IMR-90 (cell line): ENCODE measurements at places on chromosomes 6 and 20. TPM values are rescaled to one million over a fixed set of nuclear protein-coding genes. Genes with fewer than 3 reads are reported as not detected.

The RSPH4A gene
- polyA plus RNA-seq = 0.10 and 0.19 TPM in 2 replicates

The MLIP gene
- polyA plus RNA-seq = not detected in 2 replicates

The SLC26A8 gene
- polyA plus RNA-seq = 0.07 TPM in 1 of 2 replicates, not detected in the other

The PDE10A gene
- polyA plus RNA-seq = 3.4 and 3.9 TPM in 2 replicates

The WFDC2 gene
- not detected in 2 replicates for polyA plus RNA-seq

The ASF1A gene
- polyA plus RNA-seq = 7.2 and 10.1 TPM in 2 replicates

The HMGCLL1 gene
- 0.03 TPM in 1 of 2 replicates, not detected in the other for polyA plus RNA-seq

The SAMD10 gene
- 4.0 and 4.1 TPM in 2 replicates for polyA plus RNA-seq

The RAET1L gene
- polyA plus RNA-seq = not detected in 2 replicates

The OLIG3 gene
- polyA plus RNA-seq = not detected in 2 replicates

The POU3F2 gene
- not detected in 2 replicates for polyA plus RNA-seq

The TOMM34 gene
- 98.2 and 101 TPM in 2 replicates for polyA plus RNA-seq

The GSTA1 gene
- 0.31 and 0.32 TPM in 2 replicates for polyA plus RNA-seq

The TFAP2C gene
- polyA plus RNA-seq = 0.05 TPM in 1 of 2 replicates, not detected in the other

GRCh38 chr20:444862-445426 is 17.4 kb downstream of the TBC1D20 start:
- no peaks in the 10 kb centered on the region for H3K27me3 ChIP-seq
- H3K27ac ChIP-seq = peak overlapping the region; percentile 10; the same call in 1 of the 2 replicates
- peak; percentile 60 for DNase-seq
- H3K4me1 ChIP-seq = peaks cover 5% of the 10 kb centered on the region
- H3K4me3 ChIP-seq = no peak overlapping the region
- H3K36me3 ChIP-seq = peaks cover 43% of the 10 kb centered on the region

- H3K4me1 ChIP-seq = peaks cover 9% of the 10 kb centered on the region
- DNase-seq = no peak
- no peaks in the 10 kb centered on the region for H3K36me3 ChIP-seq
- H3K27ac ChIP-seq = no peak overlapping the region
These were observed 87.7 kb downstream of the PLCG1 start for GRCh38 chr20:41225091-41225490.

GRCh38 chr6:78851156-78851555 is 16.2 kb upstream of the IRAK1BP1 start:
- no peaks in the 10 kb centered on the region for H3K27me3 ChIP-seq
- no peak overlapping the region for H3K4me3 ChIP-seq
- no peaks in the 10 kb centered on the region for H3K36me3 ChIP-seq
- DNase-seq = no peak

GRCh38 chr6:148538261-148539190 is 195.9 kb downstream of the SASH1 start:
- H3K4me1 ChIP-seq = peaks cover 16% of the 10 kb centered on the region
- no peaks in the 10 kb centered on the region for H3K27me3 ChIP-seq
- DNase-seq = peak; percentile 73
- peak overlapping the region; percentile 85 for H3K27ac ChIP-seq

- H3K36me3 ChIP-seq = no peaks in the 10 kb centered on the region
- H3K27me3 ChIP-seq = no peaks in the 10 kb centered on the region
- peak; percentile 78 for DNase-seq
- H3K4me1 ChIP-seq = peaks cover 10% of the 10 kb centered on the region
- no peak overlapping the region for H3K4me3 ChIP-seq
- H3K27ac ChIP-seq = peak overlapping the region; percentile 24; the same call in 1 of the 2 replicates
These were observed 19.7 kb downstream of the TIAM2 start for GRCh38 chr6:155014670-155015300.

DNA sequence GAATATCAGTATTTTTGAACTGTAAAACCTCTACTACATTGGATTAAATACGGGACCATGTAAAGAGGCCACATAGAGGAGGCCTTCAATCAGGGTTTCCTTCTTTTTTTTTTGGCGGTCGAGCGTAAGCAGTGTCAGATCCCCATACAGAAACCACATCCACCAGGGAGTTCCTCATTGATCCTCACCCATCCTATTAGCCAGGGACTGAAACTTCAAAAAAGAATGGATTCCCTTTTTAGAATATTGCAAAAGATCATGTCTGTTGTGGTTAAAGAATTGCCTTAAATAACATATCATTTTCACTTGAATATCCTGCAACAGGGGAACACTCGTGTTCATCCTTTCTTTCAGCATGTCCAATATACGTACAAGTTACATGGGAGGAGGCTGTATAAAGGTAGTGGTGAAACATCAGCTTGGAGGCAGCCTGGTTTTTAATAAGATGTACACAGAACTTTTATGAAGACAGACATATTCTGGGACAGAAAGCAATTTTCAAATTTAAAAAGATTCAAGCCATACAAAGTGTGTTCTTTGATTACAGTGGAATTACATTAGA is 96.1 kb downstream of the PPP1R14C start:
- no peak for DNase-seq
- H3K4me3 ChIP-seq = no peak overlapping the region
- 0 out of 2 replicates have a peak, but pooled peaks cover 2% of the 10 kb centered on the region for H3K4me1 ChIP-seq
- H3K27me3 ChIP-seq = no peaks in the 10 kb centered on the region

- H3K4me3 ChIP-seq = peak within 1 kb of the TSS; percentile 63
- H3K4me1 ChIP-seq = peaks cover 9% of the 10 kb centered on the region
- DNase-seq = peak; percentile 64
- peaks cover 1% of the 10 kb centered on the region; the same call in 1 of the 2 replicates for H3K36me3 ChIP-seq
- H3K27ac ChIP-seq = peak within 1 kb of the TSS; percentile 98
These were observed at the start of gene SMPDL3A for GRCh38 chr6:122789182-122790027. Gene SMPDL3A (plus strand): TSS chr6:122789258. CDS start chr6:122789347, 89 bp downstream.

- DNase-seq = no peak
- H3K4me1 ChIP-seq = no peaks in the 10 kb centered on the region
- no peak overlapping the region for H3K4me3 ChIP-seq
- H3K36me3 ChIP-seq = no peaks in the 10 kb centered on the region
These were observed 105.1 kb downstream of the MKKS start for GRCh38 chr20:10328897-10329255.

DNA sequence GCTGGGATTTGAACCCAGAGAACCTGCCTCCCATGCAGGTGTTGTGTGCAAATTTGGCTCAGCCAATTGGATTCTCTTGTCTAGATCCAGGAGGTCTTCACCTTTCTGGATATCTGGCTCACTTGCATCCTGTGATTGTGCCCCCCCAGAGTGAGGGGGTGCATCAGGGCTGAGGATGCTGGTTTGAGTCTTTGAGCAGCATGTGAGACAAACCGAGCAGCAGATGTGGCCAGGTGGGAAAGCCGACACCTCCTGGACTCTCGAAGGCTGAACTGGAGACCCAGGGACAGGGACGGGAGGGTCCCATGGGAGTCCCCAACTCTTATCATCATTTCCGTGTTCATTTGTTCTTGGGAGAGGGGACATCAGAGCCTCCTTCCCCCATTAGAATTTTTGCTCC is 30.6 kb upstream of the SULF2 start:
- DNase-seq = no peak
- H3K4me1 ChIP-seq = no peaks in the 10 kb centered on the region
- no peak overlapping the region for H3K4me3 ChIP-seq
- H3K27me3 ChIP-seq = peaks cover 29% of the 10 kb centered on the region

DNA sequence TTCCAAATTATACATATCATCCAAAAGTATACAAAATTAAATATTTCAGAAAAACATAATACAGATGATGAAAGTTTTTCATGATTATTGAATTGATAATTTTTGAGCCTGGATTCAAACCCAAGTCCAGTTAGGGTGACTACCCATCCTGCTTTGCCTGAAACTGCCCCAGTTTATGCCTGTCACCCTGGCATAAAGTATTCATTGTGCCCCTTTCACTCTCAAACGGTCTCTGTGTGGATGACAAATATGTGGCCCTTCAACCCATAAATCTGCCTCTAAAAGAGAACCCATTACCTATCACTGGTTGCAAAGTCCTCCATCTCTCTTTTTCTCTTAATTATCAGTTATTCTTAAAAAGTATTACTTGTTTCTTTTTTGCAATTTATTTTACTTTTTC is 553.7 kb upstream of the JARID2 start:
- no peak overlapping the region for H3K4me3 ChIP-seq
- no peaks in the 10 kb centered on the region for H3K36me3 ChIP-seq
- DNase-seq = no peak
- H3K4me1 ChIP-seq = peaks cover 3% of the 10 kb centered on the region; the same call in 1 of the 2 replicates
- H3K27ac ChIP-seq = no peak overlapping the region
- no peaks in the 10 kb centered on the region for H3K27me3 ChIP-seq

- H3K4me1 ChIP-seq = peaks cover 2% of the 10 kb centered on the region; the same call in 1 of the 2 replicates
- H3K4me3 ChIP-seq = no peak overlapping the region
- H3K27ac ChIP-seq = no peak overlapping the region
- H3K36me3 ChIP-seq = peaks cover 5% of the 10 kb centered on the region; the same call in 1 of the 2 replicates
These were observed 17.3 kb downstream of the STX7 start for GRCh38 chr6:132495604-132496079.

GRCh38 chr6:22069306-22069800 is 227.5 kb downstream of the PRL start:
- peaks cover 7% of the 10 kb centered on the region; the same call in 1 of the 2 replicates for H3K4me1 ChIP-seq
- H3K27me3 ChIP-seq = no peaks in the 10 kb centered on the region
- no peak overlapping the region for H3K4me3 ChIP-seq
- DNase-seq = no peak

- H3K27ac ChIP-seq = no peak overlapping the region
- no peak for DNase-seq
- no peaks in the 10 kb centered on the region for H3K27me3 ChIP-seq
These were observed 85.2 kb downstream of the FKBP5 start for GRCh38 chr6:35603326-35604202.

DNA sequence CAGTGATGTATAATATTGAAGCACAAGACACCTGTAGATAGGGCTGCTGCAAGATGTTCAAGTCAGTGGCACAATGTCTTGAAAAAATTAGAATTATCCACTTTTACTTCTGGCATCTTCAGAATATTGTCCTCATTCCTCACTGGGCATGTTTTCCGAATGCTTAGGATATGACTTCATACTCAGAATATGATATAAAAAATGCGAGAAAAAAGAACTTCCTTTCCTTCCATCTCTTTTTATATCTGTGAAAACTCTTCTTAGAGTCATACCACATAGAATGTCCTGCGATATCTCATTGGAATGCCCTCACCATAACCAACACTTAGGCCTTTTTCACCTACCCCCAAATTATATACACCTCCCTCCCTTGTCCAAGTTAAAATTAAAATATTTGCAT is 4.6 kb downstream of the MAS1L start:
- DNase-seq = no peak
- H3K4me1 ChIP-seq = no peaks in the 10 kb centered on the region
- no peak overlapping the region for H3K27ac ChIP-seq
- H3K4me3 ChIP-seq = no peak overlapping the region

DNA sequence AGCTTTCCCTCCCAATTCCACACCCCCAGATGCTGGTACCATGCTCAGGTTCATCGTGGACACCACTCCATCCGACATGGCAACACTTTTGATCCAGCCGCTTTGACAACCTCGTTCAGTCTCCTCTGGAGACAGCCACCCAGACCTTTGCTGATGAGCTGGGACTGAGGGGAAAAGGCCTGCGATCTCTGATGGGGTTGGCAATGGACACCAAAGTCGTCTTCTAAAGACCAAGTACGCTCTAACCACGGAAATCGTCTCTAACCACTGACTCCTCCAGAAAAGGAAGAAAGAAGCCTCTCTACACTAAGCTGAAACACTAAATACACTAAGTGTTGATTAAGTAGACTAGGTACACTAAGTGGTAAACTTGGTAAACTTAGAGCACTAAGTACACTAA is 26.1 kb upstream of the HLA-E start:
- no peaks in the 10 kb centered on the region for H3K36me3 ChIP-seq
- no peak overlapping the region for H3K4me3 ChIP-seq
- DNase-seq = no peak
- H3K27me3 ChIP-seq = peaks cover 83% of the 10 kb centered on the region

DNA sequence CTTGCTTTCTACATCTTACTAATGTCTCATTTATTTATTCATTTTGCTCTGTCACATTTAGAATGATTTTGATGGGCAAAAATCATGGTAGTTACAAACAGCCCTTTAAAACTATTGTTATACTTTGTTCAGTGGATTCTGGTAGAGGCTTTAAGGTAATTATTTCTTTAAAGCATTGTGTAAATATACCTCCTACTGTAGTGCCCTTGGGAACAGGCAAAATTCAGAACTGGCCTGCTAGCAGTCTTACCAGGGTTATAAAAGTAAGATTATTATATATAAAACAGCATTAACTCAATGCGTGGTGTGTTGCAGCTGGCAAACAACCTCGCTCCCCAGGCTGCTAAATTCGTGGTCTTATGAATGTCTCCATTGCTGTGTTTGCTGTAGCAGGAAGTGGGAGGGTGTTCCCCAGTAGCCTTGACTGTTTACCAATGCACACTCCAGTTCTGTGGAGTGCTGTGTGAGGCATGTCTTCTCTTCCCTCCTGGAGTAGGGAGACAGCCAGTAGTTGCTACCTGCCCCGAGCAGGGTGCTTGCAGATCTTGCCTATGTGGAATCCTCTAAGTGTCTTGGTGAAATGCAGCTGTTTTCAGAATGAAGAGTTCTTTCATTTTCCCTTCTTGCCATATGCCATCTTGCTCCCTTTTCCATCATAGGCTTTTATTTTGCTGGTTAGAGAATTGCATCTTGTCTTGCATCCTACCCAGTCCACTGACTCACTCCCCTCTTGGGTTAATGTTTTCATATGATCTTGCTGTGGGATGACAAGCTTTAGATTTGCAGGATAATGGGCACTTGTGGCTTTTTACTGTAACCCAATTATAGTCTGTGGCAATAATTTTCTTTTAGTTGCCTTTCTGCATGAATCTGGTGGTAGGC is 45.3 kb downstream of the IGF2R start:
- no peak overlapping the region for H3K4me3 ChIP-seq
- H3K27me3 ChIP-seq = no peaks in the 10 kb centered on the region
- H3K27ac ChIP-seq = no peak overlapping the region
- H3K36me3 ChIP-seq = peaks cover 25% of the 10 kb centered on the region

DNA sequence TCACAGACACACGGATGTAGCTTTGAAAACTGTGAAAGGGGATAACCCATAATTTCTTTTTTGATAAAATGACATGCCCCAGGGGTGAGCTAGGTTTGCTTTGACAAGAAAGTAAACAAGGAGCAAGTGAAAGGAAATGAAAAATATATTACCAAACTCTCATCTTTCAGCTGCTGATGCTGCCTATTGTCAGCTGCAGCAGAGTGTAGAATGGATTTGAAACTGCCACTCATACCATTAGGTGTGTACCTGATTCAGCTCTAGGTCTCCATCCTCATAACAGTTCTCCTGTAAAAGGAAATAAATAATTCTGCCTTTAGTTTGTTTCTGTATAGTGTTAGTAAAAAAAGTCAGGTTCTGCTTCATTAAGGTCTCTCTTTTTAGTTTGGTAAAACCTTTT is 415.1 kb upstream of the MARCKS start:
- H3K36me3 ChIP-seq = no peaks in the 10 kb centered on the region
- no peaks in the 10 kb centered on the region for H3K27me3 ChIP-seq
- DNase-seq = no peak
- H3K4me3 ChIP-seq = no peak overlapping the region
- no peaks in the 10 kb centered on the region for H3K4me1 ChIP-seq
- H3K27ac ChIP-seq = no peak overlapping the region

GRCh38 chr6:35449287-35449881 is 2.8 kb upstream of the FANCE start:
- H3K27me3 ChIP-seq = no peaks in the 10 kb centered on the region
- H3K4me1 ChIP-seq = peaks cover 5% of the 10 kb centered on the region
- no peaks in the 10 kb centered on the region for H3K36me3 ChIP-seq

GRCh38 chr6:85192186-85192585 is 257.7 kb upstream of the NT5E start:
- H3K27me3 ChIP-seq = no peaks in the 10 kb centered on the region
- DNase-seq = peak; percentile 31
- no peak overlapping the region for H3K4me3 ChIP-seq
- peaks cover 1% of the 10 kb centered on the region; the same call in 1 of the 2 replicates for H3K4me1 ChIP-seq
- H3K36me3 ChIP-seq = no peaks in the 10 kb centered on the region
- H3K27ac ChIP-seq = no peak overlapping the region

- DNase-seq = no peak
- H3K27me3 ChIP-seq = peaks cover 5% of the 10 kb centered on the region; the same call in 1 of the 2 replicates
These were observed 129.6 kb downstream of the TAF4 start for GRCh38 chr20:61935926-61936700.

- H3K4me3 ChIP-seq = no peak overlapping the region
- H3K4me1 ChIP-seq = peaks cover 9% of the 10 kb centered on the region
- no peaks in the 10 kb centered on the region for H3K27me3 ChIP-seq
- H3K27ac ChIP-seq = no peak overlapping the region
- DNase-seq = no peak
These were observed 6.0 kb upstream of the PTPRA start for GRCh38 chr20:2867081-2867864.
